ENCODE measurements at places on chromosomes 3 and 15.

DNA sequence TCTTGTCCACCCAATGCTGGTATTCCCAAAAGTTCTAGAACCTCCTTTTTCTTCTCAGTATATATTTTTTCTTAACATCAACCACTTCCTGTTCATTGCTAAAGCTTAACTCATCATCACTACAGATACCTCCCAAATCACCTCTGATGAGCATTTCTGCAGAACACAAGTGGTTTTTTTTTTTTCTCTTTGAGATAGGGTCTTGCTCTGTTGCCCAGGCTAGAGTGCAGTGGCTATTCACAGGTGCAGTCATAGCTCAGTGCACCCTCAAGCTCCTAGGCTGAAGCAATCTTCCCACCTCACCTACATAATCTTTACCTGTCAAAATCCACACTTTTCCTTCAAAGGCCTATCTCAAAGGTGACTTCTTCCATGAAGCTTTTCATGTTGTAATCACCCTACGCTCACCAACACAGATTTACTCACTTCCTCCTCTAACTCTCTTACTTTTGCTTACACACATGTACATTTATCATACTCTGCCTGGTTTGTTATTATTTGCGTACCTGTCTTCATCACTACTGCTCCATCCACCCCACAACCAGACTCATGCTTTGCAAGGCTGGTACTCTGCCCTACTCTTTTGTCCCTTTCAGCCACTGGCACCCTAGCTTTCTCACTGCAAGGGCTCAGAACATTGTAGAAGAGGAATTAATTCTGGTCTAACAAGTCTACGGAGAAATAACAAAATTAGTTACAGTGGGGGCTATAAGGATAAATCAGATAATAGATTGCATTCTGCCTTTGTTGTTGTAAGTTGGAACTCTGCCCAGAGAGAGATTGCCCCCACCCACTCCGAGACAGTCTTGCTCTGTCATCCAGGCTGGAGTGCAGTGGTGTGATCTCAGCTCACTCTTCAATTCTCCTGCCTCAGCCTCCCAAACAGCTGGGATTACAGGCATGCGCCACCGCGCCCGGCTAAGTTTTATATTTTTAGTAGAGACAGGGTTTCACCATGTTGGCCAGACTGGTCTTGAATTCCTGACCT lies 27.5 kb downstream of the HERC1 start:
- DNase-seq, result no peak

DNA sequence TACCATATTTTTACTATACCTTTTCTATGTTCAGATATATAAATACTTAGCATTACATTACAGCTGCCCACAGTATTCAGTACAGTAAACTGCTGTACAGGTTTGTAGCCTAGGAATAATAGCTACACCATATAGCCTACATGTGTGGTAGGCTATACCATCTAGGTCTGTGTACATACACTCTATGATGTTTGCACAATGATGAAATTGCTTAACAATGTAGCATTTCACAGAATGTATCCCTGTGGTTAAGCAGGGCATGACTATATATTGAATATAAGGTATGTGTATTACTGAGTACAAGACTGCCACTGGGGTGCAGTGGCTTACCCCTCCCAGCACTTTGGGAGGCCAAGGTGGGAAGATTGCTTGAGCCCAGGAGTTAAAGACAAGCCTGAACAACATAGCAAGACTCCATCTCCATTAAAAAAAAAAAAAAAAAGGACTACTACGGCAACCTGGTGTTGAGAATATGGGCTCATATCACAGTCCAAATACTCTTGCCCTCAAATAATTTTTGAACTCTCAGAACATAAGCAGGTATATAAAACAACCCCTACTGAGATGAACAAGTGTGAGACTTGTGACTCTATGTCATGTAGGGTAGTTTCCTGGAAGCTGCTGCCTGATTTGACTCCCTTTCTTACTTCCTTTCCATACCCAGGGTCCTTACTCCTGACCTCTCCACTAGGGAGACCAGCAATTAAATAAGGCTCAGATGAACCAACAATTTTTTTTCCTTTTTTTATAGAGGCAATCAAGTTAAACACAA lies 4.8 kb downstream of the PPP1R14D start:
- no peak for DNase-seq

GRCh38 chr15:64232400-64232799 lies 69.6 kb upstream of the PPIB start:
- DNase-seq, result no peak

DNA sequence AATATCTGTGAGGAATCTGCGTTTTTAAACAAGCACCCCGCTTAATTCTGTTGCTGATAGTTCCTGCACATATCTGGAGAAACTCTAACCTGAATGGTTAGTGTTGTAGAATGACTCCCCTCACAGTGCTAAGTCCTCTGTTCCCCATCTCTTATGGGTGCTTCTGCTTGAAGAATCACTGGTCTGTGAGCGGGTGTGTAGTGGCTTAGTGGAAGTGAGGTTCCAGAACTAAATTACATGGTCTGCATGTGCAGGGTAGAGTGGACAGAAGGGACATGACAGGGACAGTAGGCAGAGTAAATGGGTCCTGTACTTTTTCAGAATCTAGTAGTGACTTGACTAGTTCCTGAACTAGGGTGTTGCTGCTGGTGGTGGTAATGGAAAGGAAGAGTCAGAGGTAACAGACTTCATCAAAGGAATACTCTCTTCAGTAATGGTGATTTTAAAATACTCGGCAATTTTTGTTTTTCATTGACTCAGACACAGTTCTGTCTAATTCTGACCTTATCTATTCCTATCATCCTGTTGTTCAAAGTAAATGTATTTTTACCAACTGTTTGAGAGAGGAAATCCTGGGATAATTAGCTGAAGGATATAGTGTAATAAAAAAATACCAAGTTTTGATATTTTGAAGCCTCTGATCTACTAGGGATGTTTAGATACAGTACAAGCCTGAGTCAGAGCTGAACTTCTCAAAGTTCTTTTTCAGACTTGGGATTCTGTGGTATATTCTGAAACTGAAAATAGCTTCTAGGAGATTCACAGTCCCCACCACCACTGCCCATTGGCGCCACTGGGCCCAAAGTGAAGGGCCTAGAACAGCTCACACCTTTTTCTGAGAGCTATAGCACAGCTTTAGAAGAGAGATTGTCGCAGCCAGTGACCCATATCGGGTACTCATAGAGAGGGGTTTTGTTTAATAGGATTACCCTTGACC lies 55.5 kb downstream of the FNDC3B start:
- peak; percentile 56 for DNase-seq

GRCh38 chr15:60379525-60380274 lies 18.1 kb downstream of the ANXA2 start:
- no peak for DNase-seq

GRCh38 chr15:89201465-89202005 lies 19.8 kb downstream of the RLBP1 start:
- DNase-seq, result no peak

GRCh38 chr3:167289435-167289834 lies 90.7 kb downstream of the ZBBX start:
- DNase-seq, result no peak

DNA sequence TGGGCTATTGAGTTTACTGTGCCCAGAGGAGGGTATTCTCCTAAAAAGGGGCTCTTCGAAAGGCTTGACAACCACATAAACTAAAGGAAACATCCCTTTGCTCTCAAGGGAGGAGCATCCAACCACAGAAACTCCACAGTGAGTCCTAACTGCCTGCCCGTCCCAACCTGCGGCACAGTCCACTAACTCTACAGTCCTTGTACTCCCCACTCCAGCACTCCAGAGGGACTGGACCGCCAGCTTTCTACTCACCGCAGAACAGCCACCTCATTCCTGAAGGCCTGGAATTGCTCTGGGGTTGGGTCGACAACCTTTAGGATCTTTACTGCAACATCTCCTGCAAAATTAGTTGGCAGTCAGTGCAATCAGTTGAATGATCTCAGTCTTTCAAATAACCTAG lies 34.6 kb downstream of the MKRN2 start:
- DNase-seq, result no peak

DNA sequence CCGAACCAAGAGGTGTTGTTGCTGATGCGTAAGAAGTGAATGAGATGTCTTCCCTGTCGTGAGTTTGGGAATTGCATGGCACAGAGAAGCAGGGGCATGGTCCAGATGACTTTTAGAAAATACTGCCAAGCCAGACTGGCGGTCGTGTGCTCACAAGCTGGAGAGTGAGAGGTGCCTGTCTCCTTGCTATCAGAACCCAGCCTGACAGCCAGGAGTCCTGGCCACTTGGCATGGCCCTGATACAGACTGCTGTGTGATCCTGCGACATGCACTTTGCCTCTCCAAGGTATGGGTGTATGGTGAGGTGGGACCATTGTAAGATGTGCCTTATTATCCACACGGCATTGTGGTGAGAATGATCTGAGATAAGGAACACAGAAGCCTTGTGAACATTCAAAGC lies 93.0 kb downstream of the SMAD3 start:
- no peak for DNase-seq

GRCh38 chr15:59401824-59402569 lies 29.3 kb upstream of the MYO1E start:
- DNase-seq, result no peak

DNA sequence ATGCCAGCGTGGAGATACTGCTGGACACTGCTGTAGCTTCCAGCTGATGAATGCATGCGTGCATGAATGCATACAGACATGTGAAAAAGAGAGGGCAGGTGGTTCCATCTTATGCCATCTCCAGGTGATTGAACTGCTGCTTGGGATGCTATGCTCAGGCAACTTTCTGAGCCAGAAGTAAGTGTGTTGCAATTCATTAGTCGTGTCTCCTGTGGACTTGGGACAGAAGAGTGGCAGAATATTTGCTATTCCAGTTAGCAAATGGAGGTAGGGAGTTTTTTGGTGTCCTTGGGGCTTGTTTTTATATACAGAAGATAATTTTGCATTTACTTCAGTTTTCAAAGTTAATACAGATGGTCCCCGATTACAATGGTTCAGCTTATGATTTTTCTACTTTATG lies 33.3 kb downstream of the ANKDD1A start:
- no peak for DNase-seq

- peak; percentile 67 for DNase-seq
Measured at GRCh38 chr3:134644731-134645514, 5.9 kb downstream of the KY start.

- no peak for DNase-seq
Measured at GRCh38 chr3:27423463-27423862, 54.3 kb upstream of the NEK10 start.

GRCh38 chr3:101042996-101043686 lies 49.9 kb upstream of the ABI3BP start:
- DNase-seq, result no peak

GRCh38 chr15:48800811-48801455 lies 9.9 kb downstream of the CEP152 start:
- DNase-seq, result peak; percentile 66

Measured in NCI-H82 (cell line).